Activated CD8-positive, alpha-beta memory T cell treated with anti-CD3 and anti-CD28 coated beads for 24 hours (primary cell): ENCODE measurements at places on chromosomes 3 and 15.

DNA sequence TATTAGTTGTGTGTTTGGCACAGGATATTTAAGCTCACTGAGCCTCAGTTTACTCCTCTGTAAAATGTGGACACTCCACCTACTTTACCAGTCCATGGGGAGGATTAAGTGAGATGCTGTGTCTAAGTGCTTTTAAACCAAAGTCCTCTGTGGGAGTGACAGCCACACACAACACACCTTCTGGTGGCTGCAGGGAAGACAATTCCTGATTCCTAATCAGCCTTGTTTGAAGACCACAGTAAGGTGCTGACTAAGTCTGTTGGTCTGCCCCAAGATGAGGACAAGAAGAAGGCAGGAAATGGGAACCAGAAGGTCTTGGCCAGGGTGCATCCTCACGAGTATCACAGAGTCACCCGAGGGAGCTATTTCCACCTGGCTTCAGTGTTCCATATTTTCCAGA, 52.3 kb downstream of the EPHB1 start:
- no peak for DNase-seq

DNA sequence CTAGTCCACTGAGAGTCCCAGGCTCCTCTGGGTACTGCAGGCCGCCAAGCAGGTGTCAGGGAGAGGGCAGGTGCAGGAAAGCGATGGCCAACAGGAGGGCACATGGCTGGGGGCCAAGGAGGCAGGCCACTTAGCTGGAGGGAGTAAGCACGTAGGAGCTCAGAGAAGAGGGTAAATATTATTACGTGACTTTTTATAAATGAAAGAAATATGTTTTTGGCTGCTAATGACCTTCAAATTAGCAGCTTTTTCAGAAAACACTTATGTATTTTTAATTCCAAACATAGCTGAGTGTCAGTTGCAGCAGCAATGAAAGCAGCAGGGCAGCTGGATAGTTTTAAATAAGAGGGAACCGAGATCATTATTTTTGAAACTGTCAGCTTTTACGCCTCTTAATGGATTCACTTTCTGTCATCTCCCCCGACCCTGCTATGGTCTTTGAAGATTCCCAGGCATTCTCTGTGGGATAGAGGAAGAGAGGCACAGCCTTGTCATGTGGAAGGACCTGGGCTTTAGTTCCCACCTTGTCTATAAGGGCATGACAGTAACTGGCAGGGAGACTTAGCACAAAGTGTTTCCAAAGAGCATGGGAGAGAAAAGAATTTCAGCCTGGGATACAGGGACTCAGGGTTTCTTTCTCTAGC, 477.1 kb downstream of the EPHB1 start:
- DNase-seq, result no peak

GRCh38 chr3:193761969-193762368, 169.0 kb downstream of the OPA1 start:
- no peak for DNase-seq

GRCh38 chr3:13884851-13885703, 5.2 kb upstream of the WNT7A start:
- DNase-seq, result peak; percentile 76

DNA sequence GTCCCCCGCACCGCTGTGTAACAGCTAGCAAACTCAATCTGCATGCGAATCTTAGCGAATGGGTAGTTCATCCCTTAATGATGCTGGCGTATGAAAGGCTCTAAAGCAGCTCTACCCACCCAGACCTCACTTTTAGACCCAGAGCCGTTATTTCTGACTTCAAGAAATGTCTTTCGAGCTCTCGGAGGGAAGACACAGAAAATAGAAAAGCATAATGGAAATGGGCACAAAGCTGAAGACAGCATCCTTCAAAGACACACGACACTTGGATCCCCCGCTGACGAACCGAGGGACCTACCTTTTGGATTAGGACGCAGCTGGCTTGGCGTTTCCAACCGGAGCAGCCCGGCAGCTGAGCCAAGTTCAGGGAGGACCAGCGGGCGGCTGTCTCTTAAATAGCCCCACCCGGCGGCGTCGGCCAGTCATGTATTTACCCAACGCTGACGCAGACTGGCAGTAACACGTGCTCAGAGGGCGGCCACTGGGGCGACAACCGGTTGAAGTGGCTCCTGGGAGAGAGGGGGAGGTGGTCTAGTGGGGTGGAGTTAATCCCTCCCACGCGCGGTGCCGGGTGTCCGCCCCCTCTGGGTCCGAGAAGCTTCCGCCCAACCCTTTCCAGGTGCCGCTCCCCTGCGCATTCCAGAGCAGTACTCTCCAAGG, 1.5 kb downstream of the CCK start:
- peak; percentile 62 for DNase-seq

DNA sequence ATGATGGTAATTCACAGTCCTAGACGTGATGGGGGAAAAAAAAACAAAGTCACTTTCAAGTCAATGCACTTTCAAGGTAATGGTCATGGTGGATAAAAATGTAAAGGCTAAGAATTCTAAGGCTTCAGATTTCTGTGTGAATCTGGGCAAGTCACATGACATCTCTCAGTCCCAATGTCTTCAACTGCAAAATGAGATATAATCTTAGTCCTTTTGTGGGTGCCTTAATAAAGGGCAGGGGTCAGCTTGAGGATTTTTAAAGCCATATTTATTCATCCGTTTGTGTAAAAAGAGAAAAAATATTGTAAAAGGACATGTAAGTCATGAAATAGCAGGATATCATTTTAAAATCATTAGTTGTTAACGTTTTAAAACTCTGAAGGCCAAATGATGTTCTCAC, 83.5 kb downstream of the ADAMTS9 start:
- no peak for DNase-seq

DNA sequence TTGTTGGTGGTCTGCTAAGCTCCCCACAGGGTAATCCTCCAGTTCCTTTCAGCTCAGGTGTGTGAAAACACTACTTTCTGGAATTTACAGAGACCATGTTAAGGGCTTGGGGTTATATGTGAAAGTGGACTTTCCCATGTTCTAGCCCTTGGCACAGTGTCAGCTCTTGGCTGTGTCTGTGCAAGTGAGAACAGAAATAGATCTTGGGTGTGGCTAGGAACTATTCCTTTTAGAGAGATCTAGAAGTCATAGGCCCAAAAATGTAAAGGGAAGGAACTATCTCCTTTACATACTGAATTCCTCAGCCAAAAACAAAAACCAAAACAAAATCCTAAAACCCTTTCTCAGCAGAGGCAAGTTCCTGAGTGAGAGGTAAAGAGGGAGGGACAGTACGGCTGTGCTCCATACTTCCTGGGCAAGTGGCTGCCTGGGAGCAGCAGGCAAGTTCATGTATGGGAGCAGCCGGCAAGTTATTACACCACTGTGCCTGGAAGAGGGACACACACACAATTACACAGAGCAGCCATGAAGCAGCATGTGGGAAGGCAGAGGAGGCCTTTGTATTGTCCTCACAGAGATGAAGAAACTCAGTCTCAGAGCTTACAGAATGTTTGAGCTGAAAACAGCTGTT, 19.9 kb upstream of the C3orf62 start:
- DNase-seq, result no peak

- DNase-seq, result no peak
Measured at GRCh38 chr3:60585918-60586317, 665.3 kb downstream of the FHIT start.

DNA sequence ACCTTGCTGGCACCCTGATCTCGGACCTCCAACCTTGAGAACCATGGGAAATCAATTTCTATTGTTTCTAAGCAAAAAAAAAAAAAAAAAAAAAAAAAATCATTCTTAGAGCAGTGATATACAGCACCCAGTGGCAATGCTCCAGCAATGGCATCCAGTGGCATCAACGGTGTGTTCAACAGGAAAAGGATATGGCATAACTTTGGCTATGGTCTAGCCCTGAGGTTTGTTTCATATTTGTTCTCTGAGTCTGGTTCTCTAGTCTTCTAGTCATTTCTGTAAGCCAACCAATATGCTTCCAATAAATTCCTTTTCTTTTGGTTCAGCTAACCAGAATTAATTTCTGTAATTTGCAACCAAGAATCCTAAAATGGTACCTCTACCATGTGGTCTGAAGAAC, 19.2 kb downstream of the DENND4A start:
- no peak for DNase-seq

DNA sequence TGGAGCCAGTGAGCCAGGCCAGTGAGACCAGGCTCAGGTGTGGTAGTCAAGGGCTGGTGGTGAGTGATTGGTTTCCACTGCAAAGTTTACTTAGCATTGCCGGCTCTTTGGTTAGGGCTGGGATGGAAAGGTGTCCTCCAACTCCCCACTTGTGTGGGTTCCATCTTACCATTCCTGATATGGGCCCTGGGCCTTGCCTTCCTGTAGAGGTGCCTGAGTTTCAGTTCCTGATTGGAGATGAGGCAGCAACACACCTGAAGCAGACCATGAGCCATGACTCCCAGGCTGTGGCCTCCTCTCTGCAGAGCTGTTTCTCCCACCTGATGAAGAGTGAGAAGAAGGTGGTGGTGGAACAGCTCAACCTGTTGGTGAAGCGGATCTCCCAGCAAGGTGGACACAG, 3.1 kb downstream of the MPI start:
- no peak for DNase-seq

GRCh38 chr3:129315223-129315997, 36.7 kb downstream of the HMCES start:
- DNase-seq, result peak; percentile 79

- no peak for DNase-seq
Measured at GRCh38 chr15:70741107-70741531, 22.2 kb downstream of the UACA start.

- no peak for DNase-seq
Measured at GRCh38 chr3:72748659-72749058, 99.6 kb downstream of the SHQ1 start.

GRCh38 chr3:185754920-185755319, 69.9 kb downstream of the IGF2BP2 start:
- DNase-seq, result no peak

DNA sequence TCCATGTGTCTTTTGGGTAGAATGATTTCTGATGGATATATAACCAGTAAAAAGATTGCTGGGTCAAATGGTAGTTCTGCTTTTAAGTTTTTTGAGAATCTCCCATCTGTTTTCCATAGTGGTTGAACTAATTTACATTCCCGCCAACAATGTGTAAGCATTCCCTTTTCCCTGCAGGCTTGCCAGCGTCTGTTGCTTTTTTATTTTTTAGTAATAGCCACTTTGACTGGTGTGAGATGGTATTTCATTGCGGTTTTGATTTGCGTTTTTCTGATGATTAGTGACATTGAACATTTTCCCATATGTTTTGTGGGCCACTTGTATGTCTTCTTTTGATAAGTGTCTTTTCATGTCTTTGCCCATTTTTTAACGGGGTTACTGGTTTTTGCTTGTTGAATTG, 36.3 kb upstream of the MB21D2 start:
- no peak for DNase-seq

GRCh38 chr3:192331749-192332385, 395.5 kb downstream of the FGF12 start:
- DNase-seq, result no peak

DNA sequence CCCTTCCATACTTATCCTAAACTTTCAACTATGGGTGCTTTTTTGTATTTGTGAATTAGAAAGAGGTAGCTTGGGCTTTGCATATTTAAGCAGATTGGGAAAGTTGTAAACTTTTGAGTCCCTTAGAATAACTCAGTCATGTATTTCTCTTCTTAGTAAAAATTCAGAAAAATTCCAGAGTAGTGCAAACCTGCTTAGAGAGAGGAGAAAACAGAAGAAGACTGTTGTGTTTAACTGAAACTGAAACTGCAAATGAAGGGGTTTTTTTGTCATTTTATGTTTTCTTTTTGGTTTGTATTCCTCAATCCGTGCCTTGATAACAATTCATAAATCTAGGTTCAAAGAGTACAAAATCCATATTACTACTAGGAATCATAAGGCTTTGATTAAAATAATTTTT, 31.3 kb downstream of the CD200 start:
- DNase-seq, result no peak

DNA sequence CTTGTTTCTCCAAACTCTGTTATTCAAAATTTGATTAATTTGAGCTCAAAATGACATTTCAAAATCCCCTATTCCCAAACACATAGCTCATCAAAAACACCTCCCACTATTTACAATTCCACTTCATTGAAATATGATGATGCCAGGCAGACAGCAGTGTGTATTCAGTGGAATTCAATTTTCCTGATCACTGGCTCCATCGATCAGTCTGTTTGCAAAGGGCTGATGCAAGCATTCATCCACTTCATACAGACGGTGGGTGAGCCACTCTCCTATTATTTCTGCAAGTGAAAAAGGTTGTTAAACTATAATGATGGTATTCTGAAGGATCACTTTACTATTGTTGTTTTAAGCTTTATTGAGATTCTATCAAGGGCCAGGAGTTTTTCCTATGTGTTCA, 90.7 kb downstream of the RTP4 start:
- no peak for DNase-seq

- no peak for DNase-seq
Measured at GRCh38 chr3:71307991-71308697, 275.4 kb downstream of the FOXP1 start.

- DNase-seq, result no peak
Measured at GRCh38 chr3:127337911-127338531, 50.2 kb upstream of the PRR20G start.
